HS-5 (cell line): ENCODE measurements at places on chromosomes 16 and 17.

DNA sequence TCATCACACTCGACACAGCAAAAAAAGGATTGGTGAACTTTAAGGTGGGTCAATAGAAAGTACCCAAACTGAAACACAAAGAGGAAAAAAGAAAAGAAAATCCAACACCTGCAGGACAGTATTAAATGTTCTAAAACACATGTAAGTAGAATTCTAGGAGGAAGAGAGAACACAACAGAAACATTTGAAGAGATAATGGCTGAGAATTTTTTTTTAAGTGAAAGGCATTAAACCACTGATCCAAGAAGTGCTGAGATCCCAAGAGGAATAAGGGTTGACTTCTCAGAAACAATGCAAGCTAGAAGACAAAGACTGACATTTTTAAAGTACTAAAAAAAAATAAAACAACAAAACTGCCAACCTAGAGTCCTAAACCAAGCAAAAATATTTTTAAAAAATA is 31.6 kb downstream of the VPS53 start:
- no peak for DNase-seq

GRCh38 chr17:17090642-17091103 is 48.4 kb downstream of the MPRIP start:
- DNase-seq, result no peak

DNA sequence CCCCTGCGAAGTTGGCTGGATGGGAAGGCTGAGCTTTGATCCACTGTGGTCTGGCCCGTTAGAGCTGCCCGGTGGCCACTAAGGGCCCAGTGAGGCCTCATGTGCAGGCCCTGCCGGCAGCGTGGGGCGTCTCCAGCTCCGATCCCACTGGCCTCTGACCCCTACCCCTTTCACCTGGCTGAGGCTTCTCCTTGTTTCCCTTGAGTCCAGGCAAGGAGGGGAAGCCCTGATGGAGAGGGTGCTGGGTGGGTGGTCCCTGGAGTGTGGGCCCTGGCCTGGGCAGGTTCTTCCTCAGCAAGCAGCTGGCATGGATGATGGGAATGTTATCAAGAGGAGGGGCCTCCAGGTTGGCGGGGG is 356.8 kb downstream of the SEC14L1 start:
- DNase-seq, result no peak

DNA sequence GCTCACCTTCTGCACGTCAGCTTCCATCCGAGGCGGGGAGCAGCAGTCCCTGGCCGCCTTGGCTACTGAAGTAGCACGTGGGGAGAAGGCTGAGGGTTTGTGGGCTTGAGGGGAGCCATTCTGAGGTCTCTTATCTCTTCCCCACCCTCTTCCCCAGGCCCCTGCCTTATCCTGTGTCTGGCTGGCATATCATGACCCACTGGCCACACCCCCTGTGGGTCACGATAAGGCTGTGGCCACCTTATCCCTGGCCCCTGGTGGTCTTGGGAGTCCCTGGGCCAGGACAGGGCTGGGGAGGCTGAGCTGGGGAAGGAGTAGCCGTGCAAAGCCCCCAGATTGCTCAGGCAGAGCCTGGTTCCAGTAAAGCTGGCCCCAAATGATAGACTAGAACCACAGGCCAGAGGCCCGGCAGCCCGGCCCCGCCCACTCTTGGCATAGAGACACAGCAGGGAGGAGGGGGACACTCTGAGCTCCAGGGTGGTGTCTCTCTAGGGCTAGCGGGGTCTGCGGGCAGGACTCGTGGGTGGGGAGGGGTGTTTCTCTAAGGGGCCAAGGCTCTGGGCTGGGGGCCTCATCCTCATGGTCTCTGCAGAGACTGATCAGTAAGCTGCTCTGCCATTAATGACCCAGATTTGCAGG is 7.6 kb downstream of the SPNS2 start:
- DNase-seq, result no peak

- no peak for DNase-seq
These were observed 56.0 kb upstream of the TOB1 start for GRCh38 chr17:50922107-50922506.

DNA sequence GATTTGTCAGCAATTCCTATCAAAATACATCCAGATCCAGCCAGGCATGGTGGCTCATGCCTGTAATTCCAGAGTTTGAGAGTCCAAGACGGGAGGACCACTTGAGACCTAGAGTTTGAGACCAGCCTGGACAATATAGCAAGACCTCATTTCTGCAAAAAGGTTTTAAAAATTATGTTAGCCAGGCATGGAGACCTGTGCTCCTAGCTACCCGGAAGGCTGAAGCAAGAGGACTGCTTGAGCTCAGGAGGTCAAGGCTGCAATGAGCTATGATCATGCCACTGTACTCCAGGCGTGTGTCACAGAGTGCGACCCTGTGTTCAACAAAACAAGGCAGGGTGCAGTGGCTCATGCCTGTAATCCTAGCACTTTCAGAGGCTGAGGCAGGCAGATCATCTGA is 215.2 kb downstream of the CPPED1 start:
- DNase-seq, result no peak
